ENCODE measurements at places on chromosomes 6 and 20. TPM values are rescaled to one million over a fixed set of nuclear protein-coding genes. Genes with fewer than 3 reads are reported as not detected.

GRCh38 chr20:22368235-22368634 is 216.1 kb downstream of the FOXA2 start:
- no peak for DNase-seq

NCOA5 gene
- total RNA-seq: 27.5 TPM

DNA sequence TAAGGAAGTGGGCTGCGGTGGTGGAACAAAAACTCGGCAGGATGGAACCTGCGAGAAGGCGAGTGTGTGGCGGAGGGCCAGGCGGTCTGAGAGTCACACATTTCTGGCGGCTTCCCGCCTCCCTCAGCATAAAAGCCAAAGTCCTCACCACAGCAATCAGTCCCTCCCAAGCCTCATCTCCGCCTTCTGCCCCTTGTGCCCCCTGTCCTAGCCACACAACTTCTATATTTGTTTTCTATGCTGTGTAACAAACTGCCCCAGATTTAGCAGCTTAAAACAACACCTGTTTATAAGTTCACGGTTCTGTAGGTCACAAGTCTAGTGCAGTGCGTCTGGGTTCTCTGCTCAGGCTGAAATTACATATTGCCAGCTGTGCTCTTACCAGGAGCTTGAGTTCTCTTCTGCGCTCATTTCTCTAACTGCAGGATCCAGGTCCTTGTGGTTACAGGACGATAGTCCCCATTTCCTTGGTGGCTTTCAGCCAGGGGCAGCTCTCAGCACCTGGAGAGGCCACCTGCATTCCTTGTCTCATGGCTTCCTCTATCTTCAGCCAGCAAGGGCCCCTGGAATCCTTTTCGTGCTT is 11.7 kb upstream of the SPO11 start:
- DNase-seq: no peak

DNA sequence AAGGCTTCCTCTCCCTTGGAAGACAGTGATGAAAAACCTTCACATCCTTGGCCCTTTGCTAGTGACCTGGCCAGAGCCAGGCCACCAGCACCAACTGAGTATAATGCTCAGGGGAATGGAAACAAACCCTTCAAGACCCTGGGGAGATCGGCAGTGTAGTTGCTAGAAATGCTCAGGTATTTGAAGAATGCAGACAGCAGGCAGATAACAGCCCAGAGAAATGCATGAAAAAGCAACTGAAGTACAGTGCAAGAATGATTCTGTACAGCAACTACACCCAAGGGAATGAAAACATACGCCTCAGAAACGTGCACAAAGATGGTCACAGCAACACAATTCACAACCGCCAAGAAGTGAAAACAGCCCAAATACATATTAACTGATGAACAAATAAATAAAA is 41.1 kb downstream of the PPP1R3G start:
- no peak for DNase-seq

DNA sequence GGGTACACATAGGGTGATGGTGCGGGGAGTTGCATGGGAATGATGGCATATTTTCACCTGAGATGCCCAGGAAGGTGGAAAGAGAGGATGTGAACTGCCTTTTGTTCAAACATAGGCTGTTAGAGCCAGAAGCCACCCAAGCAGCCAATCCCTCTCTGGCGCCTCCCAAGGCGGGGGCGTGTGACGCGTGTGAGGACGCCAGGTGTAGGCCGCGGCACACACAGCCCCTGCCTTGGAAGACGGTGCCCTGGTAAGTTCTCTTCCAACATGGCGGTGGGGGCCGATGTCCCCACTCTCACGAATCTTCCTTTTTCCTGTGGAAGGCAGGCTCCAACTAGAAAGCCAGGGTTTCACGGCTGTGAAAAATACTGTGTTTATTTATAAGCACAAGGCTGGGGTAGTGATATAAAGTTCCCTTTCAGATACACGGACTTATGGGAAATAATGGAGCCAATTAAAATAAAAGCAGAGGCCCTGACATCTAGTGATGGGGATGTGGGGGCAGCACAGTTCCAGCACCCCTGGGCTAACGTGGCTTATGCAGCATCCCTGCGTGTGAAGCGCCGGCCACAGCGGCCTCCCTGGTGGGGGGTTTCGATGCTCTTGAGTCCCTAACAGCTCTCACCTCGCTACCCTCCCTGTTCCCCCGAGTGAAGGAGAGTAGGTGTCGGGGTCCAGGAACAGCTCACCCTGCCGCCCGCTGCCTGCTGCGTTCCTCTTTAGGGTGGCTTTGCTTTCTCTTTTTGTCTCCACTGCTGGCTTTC is 28.3 kb downstream of the CDH4 start:
- no peak for DNase-seq

DNA sequence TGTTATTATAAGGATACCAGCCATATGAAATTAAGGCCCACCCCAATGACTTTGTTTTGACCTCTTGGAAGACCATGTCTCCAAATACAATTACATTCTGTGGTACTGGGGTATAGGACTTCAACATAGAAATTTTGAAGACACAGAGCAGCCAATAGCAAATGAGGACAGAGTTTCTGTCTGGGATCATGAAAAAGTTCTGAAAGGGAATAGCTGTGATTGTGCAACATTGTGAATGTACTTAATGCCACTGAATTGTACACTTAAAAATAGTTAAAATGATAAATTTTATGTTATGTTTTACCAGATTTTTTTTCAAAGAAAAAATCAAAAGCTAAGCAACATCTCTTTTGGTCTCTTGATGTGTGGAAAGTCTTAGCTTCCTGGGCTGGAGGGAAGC is 27.0 kb upstream of the AGPAT4 start:
- DNase-seq: no peak

All from activated T-helper 2 cell treated with anti-CD3 and anti-CD28 coated beads, Interferon-gamma antibody, Interleukin-2, Interleukin-4, amounts not matched to agents 10 μg/mL and 5 μg/mL and 100 μg/mL, durations not matched to agents 14 hours and 24 hours and 36 hours (primary cell).